ENCODE measurements at places on chromosomes 3 and 15. TPM values are rescaled to one million over a fixed set of nuclear protein-coding genes. Genes with fewer than 3 reads are reported as not detected.

- no peak overlapping the region for H3K4me3 ChIP-seq
- no peak for DNase-seq
- no peaks in the 10 kb centered on the region for H3K27me3 ChIP-seq
- H3K27ac ChIP-seq = no peak overlapping the region
Measured at GRCh38 chr3:36871379-36872126, 73.3 kb downstream of the TRANK1 start.

DNA sequence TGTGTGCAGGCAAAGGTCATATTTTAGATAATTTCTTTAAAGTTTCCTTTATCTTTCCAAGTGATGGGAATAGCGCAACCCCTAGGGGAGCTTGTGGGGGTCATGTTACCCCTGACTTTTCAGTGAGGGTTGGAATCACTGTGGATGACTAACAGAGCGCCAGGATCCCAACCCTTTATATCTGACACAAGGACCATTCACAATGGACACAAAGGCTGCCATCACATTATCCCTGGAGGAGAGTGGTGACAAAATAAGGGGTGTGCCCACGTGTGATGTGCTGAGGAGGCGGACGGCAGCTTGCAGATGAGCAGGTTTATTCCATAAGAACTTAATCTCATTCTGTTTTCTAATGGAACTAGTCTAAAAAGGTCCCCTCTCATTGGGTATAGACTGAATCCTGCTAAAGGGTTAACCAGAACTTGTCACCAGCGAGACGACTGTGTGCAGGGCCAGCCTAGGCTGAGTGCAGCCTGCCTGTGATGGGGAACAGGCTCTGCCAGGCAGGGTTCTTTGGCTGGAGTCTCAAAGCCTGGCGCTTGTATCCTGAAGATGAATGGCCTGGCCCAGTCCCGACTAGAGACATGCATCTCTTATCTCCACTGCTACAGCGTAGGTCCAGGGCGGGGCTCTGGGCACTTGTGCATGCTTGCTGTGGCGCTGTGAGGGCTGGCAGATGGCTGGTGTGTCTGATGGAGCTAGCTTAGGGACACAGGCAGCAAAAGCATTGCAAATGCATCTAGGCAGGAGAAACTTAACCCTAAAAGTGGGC lies 50.2 kb downstream of the CHDH start:
- no peak for DNase-seq
- no peaks in the 10 kb centered on the region for H3K27me3 ChIP-seq
- no peaks in the 10 kb centered on the region for H3K4me1 ChIP-seq
- no peak overlapping the region for H3K27ac ChIP-seq
- no peaks in the 10 kb centered on the region for H3K36me3 ChIP-seq
- no peak overlapping the region for H3K4me3 ChIP-seq

- H3K36me3 ChIP-seq = no peaks in the 10 kb centered on the region
- no peak overlapping the region for H3K27ac ChIP-seq
- no peak for DNase-seq
- no peak overlapping the region for H3K4me3 ChIP-seq
- no peaks in the 10 kb centered on the region for H3K27me3 ChIP-seq
Measured at GRCh38 chr3:142706321-142707127, 17.3 kb upstream of the TRPC1 start.

GRCh38 chr3:44930911-44931310 lies 45.1 kb downstream of the ZDHHC3 start:
- no peak overlapping the region for H3K27ac ChIP-seq
- DNase-seq = no peak
- H3K4me1 ChIP-seq = no peaks in the 10 kb centered on the region
- no peak overlapping the region for H3K4me3 ChIP-seq

- no peaks in the 10 kb centered on the region for H3K36me3 ChIP-seq
- H3K4me3 ChIP-seq = no peak overlapping the region
- no peaks in the 10 kb centered on the region for H3K27me3 ChIP-seq
- H3K4me1 ChIP-seq = no peaks in the 10 kb centered on the region
- no peak overlapping the region for H3K27ac ChIP-seq
- no peak for DNase-seq
Measured at GRCh38 chr15:86353213-86353612, 273.5 kb downstream of the AGBL1 start.

RHCG gene
- total RNA-seq = not detected

- H3K36me3 ChIP-seq = no peaks in the 10 kb centered on the region
- no peak overlapping the region for H3K4me3 ChIP-seq
- H3K27me3 ChIP-seq = no peaks in the 10 kb centered on the region
- no peak overlapping the region for H3K27ac ChIP-seq
- no peaks in the 10 kb centered on the region for H3K4me1 ChIP-seq
Measured at GRCh38 chr15:51185213-51186159, 90.8 kb upstream of the TNFAIP8L3 start.

DNA sequence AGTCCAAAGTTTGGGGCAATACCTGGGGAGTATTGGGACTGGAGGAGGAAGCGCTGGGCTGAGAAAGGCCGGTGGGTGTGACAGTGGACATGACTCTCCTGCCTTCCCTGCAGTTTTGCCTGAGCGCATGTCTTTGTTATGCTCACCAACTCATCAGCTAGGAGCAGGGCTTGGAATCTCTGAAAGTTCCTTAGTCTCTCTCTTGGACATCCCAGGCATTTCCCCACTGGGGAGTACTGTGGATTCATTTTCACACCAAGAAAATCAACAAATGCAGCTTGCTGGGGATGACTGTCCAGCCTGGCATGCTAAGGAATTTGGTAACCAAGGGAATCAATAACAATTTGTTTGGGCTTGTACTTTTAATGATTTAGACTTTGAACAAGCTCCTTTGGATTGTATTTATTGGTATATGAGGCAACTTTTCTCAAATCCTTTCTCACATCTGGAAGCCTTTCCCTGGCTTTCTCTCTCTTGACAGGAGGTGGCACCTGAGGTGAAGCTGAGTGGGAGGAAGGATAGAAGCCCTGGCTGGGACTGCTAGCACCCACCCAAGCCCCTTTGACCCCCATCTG lies 48.5 kb upstream of the CHST2 start:
- H3K27me3 ChIP-seq = no peaks in the 10 kb centered on the region
- no peak overlapping the region for H3K4me3 ChIP-seq
- DNase-seq = no peak
- H3K4me1 ChIP-seq = peaks cover 3% of the 10 kb centered on the region
- H3K27ac ChIP-seq = no peak overlapping the region

ADGRG7 gene
- total RNA-seq = not detected

DNA sequence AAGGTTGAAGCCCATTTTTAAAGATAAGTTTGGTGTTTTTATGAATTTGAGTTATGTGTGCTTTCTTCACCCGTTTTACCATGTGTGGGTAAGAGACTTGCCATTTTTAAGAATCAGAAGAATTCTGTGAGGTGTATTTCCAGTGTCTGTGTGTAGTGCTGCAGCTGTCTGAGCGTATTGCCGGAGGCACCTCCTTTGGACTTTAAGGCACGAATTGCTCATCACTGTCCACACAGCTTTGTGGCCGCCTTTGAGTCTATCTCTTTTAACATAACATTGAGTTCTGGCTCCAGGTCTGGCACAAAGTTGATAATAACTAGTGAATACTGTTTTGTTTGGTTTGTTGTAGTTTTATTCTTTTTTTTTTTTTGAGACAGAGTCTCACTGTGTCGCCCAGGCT lies 25.8 kb downstream of the SCG5 start:
- H3K27ac ChIP-seq = no peak overlapping the region
- no peak for DNase-seq
- H3K4me1 ChIP-seq = peaks cover 4% of the 10 kb centered on the region
- no peaks in the 10 kb centered on the region for H3K36me3 ChIP-seq
- no peaks in the 10 kb centered on the region for H3K27me3 ChIP-seq

PLA2G4E gene
- not detected for total RNA-seq

DNA sequence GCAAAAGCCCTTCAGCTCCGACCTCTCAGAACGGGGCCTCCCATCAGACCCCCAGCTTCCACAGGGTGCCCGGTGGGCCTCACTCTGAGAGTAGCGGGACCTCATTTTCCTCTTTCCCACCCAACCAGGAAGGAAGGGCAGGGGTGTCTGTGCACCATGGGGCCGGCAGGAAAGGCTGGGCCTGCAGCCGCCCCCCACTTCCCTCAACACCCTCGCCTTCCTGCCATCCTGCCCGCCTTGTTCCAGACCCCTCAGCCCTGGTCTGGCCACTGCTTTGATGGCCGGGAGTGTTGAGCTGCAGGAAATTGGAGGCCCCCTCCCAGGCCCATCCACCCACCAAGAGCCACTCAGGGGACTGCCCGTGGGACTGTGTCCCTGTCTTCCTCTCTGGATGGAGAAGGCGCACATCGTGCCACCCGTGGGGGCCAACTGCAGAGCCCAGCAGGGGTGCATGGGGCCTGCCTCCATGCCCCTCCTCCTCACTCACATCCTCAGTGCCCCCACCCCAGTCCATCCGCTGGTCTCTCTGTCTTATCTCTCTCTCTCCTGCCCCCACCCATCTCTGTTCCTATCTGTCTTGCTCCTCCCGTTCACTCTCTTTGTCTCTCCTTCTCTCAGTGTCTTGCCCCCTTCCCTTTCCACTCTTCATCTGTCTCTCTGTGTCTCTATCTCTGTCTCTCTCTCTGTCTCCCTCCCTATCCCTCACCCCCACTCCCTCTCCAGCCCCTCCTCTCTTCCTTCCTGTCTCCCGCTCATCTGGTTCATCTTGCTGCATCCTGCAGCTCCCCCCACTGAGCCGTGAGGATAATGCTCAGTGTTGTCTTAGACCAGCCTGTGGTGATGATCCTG lies 1.8 kb upstream of the PLXND1 start:
- peaks cover 10% of the 10 kb centered on the region for H3K4me1 ChIP-seq
- H3K4me3 ChIP-seq = no peak overlapping the region
- H3K27ac ChIP-seq = peak overlapping the region; percentile 79
- H3K27me3 ChIP-seq = no peaks in the 10 kb centered on the region
- no peaks in the 10 kb centered on the region for H3K36me3 ChIP-seq

DNA sequence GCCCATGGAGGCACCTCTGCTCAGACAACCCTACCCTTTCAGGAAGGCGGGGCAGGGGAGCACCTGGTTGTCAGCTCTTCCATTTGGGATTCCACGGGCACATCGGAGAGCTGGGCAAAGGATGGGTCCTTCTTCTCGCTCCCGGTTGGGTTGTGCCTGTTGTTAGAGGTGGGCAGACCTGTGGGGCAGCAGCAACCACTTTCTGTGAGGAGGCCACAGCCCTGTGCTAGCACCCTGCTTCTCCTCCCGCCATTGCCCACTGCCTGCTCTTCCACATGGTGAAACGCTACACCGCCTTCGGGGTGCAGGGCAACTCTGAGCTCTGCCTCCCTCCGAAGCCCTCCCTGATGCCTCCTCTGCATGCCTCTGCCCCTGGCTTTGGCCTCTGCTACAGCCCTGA lies 7.0 kb upstream of the HHATL start:
- no peaks in the 10 kb centered on the region for H3K27me3 ChIP-seq
- H3K4me1 ChIP-seq = no peaks in the 10 kb centered on the region
- H3K36me3 ChIP-seq = no peaks in the 10 kb centered on the region

- no peaks in the 10 kb centered on the region for H3K36me3 ChIP-seq
- no peaks in the 10 kb centered on the region for H3K27me3 ChIP-seq
- no peaks in the 10 kb centered on the region for H3K4me1 ChIP-seq
Measured at GRCh38 chr3:94978084-94978483, 915.2 kb downstream of the NSUN3 start.

- no peaks in the 10 kb centered on the region for H3K36me3 ChIP-seq
Measured at GRCh38 chr3:189622629-189623028, 8.6 kb upstream of the TP63 start.

- no peaks in the 10 kb centered on the region for H3K36me3 ChIP-seq
- no peaks in the 10 kb centered on the region for H3K4me1 ChIP-seq
- H3K4me3 ChIP-seq = no peak overlapping the region
- DNase-seq = no peak
Measured at GRCh38 chr15:49185473-49185872, 15.4 kb downstream of the GALK2 start.

- no peak overlapping the region for H3K4me3 ChIP-seq
- DNase-seq = no peak
- H3K4me1 ChIP-seq = no peaks in the 10 kb centered on the region
- no peak overlapping the region for H3K27ac ChIP-seq
Measured at GRCh38 chr3:71490692-71491091, 92.8 kb downstream of the FOXP1 start.

GRCh38 chr3:32420126-32421038 lies 28.7 kb downstream of the CMTM7 start:
- H3K27me3 ChIP-seq = no peaks in the 10 kb centered on the region
- DNase-seq = no peak
- no peak overlapping the region for H3K4me3 ChIP-seq
- no peak overlapping the region for H3K27ac ChIP-seq

C3orf38 gene
- 13.9 TPM for total RNA-seq

TJP1 gene
- 93.6 TPM for total RNA-seq

- no peaks in the 10 kb centered on the region for H3K27me3 ChIP-seq
- no peaks in the 10 kb centered on the region for H3K36me3 ChIP-seq
- H3K27ac ChIP-seq = no peak overlapping the region
- no peak for DNase-seq
- H3K4me3 ChIP-seq = no peak overlapping the region
- H3K4me1 ChIP-seq = no peaks in the 10 kb centered on the region
Measured at GRCh38 chr3:108035751-108036150, 55.1 kb downstream of the CD47 start.

GRCh38 chr15:95681836-95682544 lies 648.5 kb upstream of the NR2F2 start:
- peaks cover 1% of the 10 kb centered on the region for H3K4me1 ChIP-seq
- H3K4me3 ChIP-seq = no peak overlapping the region
- no peak overlapping the region for H3K27ac ChIP-seq
- no peaks in the 10 kb centered on the region for H3K27me3 ChIP-seq
- DNase-seq = no peak

DNA sequence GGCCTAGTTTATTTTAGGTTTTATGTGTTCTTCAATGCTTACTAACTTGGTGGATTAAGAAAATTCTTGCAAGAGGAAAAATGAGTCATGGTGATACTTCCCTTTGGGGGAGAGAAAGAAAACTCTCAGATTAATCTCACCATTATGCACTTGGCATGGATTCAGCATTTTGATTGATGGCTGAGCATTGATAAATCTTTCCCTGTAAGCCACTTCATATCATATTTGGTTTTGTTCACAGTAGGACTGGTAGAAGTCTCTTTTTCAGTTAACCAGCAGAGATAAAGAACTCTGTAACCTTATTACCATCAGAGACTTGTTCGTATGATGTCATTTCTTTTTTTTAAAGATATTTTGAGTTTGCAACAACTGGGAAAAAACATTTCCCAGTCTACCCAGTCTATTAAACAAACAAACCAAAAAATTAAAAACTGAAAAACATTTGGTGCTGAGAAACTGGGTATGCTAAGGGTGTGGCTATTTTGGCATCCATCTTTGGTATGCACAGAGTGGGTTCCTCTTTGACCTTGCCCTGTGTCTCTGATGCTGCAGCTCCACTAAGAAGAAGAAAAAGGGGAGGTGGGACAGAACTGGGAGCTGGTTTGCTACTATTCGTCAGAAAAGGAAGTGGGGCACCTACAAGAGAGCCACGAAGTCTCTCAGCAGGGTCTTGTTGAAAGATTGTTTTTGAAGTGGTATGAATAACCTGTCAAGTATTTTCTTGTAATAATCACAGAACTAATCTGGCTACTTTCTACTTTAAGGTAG lies 17.2 kb downstream of the TMOD3 start:
- H3K27ac ChIP-seq = no peak overlapping the region
- no peaks in the 10 kb centered on the region for H3K27me3 ChIP-seq
- no peak for DNase-seq
- H3K4me1 ChIP-seq = peaks cover 13% of the 10 kb centered on the region
- no peak overlapping the region for H3K4me3 ChIP-seq
- H3K36me3 ChIP-seq = no peaks in the 10 kb centered on the region

- no peak overlapping the region for H3K27ac ChIP-seq
- no peaks in the 10 kb centered on the region for H3K27me3 ChIP-seq
- H3K4me1 ChIP-seq = no peaks in the 10 kb centered on the region
- no peaks in the 10 kb centered on the region for H3K36me3 ChIP-seq
Measured at GRCh38 chr3:140922634-140923033, 19.0 kb upstream of the SLC25A36 start.

All from ovary (tissue), 10 donors.